ENCODE measurements at places on chromosomes 3 and 15.
A peak's percentile ranks its signal among the peaks of the same experiment; 100 is the strongest.

GRCh38 chr3:49162751-49163419 lies 3.2 kb downstream of the CCDC71 start:
- DNase-seq, result no peak

- no peak for DNase-seq
Measured at GRCh38 chr3:153429821-153430220, 267.8 kb downstream of the RAP2B start.

- no peak for DNase-seq
Measured at GRCh38 chr15:60737217-60737616, 258.3 kb upstream of the ICE2 start.

- DNase-seq, result no peak
Measured at GRCh38 chr15:94387849-94388441, 156.6 kb downstream of the MCTP2 start.

GRCh38 chr3:58180940-58181587 lies 29.7 kb downstream of the DNASE1L3 start:
- no peak for DNase-seq

- no peak for DNase-seq
Measured at GRCh38 chr3:17033516-17034168, 148.9 kb downstream of the PLCL2 start.

- DNase-seq, result peak; percentile 2
Measured at GRCh38 chr3:55309336-55309735, 177.8 kb downstream of the WNT5A start.

DNA sequence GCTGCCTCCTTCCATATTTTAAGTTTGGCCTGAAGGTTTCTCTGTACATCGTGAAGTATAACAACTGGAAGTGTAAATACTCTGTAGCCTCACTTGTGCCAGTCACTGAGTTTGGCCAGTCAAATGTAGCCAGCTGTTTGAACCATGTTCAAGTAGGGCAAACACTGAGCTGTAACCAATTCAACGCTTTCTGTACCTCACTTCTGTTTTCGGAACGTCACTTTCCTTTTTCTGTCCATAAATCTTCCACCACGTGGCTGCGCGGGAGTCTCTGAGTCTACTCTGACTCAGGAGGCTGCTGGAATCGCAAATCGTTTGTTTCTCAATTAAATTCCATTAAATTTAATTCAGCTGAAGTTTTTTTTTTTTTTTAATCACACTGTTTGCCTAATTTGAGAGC lies 88.8 kb upstream of the RARB start:
- no peak for DNase-seq

DNA sequence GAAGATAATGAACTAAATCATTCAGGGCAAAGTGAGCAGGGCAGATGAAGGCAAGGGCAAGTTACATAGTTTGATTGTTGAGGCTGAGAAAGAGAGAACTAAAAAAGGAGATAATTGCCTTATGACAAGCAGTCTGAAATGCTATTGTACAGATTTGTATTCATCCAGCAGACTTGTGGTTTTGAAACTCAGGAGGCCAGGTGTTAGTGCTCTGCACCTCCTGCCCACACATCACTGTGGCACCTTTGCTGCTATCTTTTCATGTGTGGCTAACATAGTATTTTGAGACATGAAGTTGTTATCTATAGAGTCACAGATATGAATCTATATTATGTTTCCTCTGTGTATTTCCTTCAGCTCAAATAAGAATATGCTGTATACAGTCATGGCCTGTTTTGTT lies 24.3 kb upstream of the SUCLG2 start:
- DNase-seq, result no peak

DNA sequence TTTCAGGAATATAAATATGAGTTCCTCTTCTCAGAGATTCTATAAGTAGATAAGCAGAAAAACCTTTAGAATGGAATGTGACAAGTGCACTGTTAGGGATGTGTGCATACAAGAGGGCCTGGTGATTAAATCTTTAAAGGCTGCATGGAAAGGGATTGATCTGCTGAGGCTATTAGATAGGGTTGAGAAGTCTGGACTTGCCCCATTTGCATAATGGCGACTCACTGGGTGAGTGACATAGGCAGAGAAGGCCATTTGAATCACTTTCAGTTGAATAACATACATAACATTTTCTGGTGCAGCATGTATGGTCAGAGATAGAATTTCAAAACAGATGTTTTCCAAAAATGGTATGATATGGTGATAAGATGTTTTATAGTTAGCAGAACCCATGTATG lies 156.9 kb downstream of the ZNF621 start:
- DNase-seq, result no peak

DNA sequence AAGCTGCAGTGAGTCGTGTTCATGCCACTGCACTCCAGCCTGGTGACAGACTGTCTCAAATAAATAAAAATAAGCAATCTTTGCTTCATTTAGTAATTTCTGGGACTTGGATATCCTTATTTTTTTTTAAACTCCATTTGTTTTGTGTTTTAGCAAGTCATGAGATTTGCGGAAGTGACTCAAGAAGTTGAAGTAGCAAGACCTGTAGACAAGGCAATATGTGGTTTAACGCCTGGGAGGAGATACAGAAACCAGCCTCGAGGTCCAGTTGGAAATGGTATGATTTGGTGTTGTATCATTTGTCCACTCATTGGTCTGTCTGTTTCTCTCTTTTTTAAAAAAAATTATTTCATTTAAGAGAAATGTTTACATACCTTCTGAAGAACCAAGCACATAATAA lies 16.6 kb upstream of the RPLP1 start:
- no peak for DNase-seq

GRCh38 chr15:98394546-98394945 lies 253.8 kb upstream of the IGF1R start:
- no peak for DNase-seq

DNA sequence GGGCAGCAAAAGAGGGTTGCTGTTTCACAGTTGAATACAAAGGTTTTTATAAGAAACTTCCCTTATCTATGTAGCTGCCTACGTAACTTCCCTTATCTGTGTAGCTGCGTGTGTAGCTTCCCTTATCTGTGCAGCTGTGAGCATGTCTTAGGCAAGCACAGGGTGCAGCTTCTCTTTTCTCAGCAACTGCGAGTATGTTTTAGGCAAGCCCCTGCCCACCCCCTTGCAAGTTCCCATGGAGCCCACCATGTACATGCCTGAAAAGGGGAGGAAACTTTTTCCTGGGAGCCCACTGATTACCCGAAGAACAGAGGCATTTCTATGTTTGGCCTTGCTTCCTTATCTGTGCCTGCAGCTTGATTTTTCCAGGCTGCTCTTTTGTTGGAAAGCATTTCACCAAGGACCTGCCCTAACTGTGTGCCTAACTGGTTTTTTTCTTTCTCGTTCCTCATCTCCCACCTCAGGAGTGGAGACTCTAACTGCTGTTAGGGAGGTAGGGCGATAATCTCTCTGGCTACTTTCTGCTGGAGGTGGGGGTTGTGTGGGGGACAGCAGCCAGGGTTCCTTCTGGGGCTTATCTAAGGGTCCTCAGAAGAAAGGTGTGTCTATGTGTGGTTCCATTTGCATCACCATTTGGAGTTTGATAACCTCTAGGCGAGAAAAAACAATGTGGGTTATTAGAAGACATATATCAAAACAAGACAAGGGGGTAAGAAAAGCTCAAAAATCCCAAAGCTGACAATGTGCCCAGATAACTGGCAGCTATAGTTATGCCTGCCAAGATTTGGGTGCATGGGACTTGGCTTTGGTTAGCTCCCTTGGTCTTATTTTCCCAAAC lies 26.0 kb downstream of the SORD start:
- no peak for DNase-seq

DNA sequence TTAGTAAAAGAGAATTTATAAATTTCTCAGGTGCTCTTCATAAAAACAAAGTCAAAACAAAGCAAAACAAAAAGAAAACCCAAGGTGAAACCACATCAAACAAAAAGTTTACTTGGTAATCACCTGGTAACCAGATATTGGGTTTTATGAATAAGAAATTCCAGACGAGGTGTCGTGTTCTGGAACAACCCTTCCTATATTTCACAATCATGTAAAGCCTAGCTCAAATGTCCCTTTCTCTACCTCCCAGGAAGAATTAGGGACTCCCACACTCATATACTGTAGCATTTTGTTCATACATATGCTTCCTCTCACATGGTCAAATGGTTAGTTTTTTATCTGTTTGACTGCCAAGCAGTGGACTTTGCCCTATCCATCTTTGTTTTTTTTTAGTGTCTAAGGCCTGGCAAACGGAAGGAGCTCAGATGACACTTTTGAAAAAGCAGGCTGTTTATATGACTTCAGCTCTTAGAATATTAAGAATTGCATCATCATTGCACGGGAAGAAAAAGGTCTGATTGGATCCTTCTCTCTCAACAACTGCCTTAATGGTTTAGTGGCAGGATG lies 326.7 kb upstream of the TBL1XR1 start:
- DNase-seq, result no peak

DNA sequence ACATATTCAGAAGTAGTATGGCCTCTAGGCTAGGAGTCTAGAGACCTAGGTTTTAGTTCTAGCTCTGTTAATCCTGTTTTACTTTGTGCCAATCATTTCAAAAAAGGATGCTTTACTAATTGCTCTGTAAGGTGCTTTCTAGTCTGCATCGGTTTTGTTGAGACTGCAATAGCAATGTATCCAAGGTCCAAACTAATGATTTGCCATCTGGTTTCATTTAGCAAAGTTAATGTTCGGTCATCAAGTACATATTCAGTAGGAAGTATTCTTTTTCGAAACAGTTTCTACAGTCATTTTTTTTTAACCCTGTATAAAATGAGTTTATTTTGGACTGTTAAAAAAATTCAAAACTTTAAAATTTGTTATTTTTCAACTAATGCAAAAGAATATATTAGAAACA lies 2.0 kb upstream of the GALK2 start:
- DNase-seq, result no peak

- peak; percentile 52 for DNase-seq
Measured at GRCh38 chr3:10198761-10199649, 34.3 kb downstream of the IRAK2 start.

DNA sequence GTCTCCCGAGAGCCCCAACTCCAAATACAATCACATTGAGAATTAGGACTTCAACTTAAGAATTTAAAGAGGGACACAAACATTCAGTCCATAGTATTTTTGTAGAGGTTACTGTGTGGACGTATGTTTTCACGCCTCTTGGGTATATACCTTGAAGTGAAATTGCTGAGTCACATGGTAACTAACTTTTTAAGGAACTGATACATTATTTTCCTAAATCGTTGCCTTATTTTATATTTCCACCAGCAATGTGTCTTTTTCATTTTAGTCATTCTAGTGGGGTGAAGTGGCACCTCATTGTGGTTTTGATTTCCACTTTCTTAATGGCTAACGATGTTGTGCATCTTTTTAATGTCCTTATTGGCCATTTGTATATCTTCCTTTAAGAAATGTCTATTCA lies 11.8 kb downstream of the PARP15 start:
- DNase-seq, result no peak

DNA sequence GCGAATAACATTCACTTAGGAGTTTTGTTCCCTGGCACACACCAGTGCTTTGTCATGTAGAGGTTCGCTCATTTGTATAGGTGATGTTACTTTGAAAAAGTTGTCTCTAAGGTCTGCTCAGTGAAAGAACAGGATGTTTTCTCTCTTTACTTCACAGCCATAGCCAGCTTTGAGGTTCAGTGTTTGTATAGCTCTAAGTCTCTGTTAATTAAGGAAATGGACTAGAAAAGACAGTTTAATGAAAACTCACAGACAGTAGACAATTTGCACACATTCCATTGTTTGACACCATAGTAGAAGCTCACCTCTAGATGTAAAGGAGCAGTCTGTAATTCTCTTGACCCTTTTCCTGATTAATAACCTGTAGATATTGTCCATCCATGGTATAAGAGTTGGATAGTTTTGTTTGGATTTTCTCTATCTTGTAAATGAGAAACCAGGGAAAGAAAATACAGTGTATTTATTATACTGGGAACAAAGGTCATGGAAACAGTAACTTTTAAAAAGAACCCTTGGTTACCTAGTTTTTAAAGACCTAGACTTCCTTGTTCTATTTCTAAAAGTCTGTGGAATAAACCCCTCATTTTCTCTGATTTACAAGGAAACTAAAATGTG lies 50.4 kb downstream of the PDE8A start:
- no peak for DNase-seq

DNA sequence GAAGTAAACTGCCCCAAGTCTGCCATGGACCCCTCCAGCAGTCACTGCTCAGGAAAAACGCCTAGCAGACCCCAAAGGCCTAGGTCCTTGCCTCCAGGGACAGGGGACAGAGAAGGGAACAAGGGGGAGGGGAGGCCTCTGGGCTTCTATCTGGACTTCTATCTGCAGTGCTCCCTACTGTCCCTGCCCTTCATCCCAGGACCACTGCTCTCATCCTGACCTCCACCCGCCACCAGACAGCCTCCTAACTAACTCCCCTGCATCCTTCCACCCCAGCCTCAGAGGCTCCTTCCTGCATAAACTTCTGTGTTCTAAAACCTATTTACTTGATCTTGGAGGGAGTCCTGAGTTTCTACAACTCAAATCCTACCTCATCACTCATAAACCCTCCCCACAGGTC lies 25.4 kb downstream of the SEMA7A start:
- DNase-seq, result no peak

DNA sequence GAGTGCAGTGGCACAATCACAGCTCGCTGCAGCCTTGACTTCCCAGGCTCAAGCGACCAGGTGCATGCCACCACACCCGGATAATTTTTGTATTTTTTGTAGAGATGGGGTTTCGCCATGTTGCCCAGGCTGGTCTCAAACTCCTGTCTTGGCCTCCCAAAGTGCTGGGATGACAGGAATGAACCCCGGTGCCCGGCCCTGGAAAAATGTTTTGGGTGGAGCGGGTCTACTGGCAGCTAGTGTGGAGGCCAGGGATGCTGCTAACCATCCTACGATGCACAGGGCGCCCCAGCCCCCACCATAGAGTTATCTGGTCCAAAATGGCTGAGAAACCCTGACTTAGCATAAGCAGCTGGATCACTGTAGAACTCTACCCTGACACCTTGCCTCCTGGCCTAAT lies 35.4 kb downstream of the NIPA2 start:
- DNase-seq, result no peak
